CD4-positive, alpha-beta T cell treated with Interleukin-4 for 4 hours (primary cell): ENCODE measurements at places on chromosomes 5 and 9.
A peak's percentile ranks its signal among the peaks of the same experiment; 100 is the strongest.

GRCh38 chr5:167553511-167553910 lies 737.9 kb upstream of the WWC1 start:
- no peak for DNase-seq

DNA sequence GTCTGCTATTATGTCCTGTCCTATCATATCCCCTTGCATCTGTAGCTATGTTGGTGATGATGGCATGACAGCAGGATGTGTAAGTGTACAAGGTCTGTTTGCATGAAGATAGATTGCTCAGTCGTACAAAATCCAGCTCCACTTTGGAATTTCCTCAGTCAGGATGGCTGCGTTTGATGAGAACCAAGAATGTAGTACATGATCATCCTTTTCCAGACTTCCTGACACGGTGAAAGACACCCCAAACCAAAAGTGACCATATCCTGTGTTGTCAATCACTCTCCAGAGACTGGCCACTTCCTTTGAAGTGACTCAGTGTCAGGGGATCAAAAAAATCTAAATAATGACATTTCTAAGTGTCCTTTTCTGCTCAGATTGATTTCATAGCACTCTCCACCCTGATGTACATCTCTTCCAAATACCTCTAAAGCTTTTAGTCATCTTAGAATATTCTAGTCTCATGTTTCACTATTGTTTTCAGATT lies 213.4 kb downstream of the PLK2 start:
- no peak for DNase-seq

DNA sequence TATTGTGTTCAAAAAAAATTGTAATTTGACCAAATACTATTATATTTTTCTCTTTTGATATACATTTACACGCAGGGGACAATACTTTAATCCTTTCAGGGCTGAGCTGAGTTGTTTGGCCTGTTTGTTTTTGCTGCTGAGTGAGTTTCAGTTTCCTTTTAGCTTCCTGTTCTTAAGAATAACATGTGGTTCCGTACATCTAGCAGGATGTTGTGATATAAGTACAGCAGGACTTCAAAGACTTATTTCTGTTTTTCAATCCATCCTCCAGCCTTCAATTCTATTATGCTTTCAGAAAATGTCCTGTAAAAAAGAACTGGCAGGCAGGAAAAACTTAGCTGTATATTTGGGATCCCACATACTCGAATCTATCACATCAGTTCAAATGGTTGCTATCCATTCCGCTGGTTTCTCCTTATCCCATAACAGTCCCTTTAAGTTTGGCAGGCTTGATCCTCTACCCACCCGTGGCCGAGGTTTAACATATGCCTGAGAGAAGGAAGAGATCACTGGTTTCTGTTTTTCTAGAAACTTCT lies 1037.3 kb upstream of the ACO1 start:
- peak; percentile 90 for DNase-seq

DNA sequence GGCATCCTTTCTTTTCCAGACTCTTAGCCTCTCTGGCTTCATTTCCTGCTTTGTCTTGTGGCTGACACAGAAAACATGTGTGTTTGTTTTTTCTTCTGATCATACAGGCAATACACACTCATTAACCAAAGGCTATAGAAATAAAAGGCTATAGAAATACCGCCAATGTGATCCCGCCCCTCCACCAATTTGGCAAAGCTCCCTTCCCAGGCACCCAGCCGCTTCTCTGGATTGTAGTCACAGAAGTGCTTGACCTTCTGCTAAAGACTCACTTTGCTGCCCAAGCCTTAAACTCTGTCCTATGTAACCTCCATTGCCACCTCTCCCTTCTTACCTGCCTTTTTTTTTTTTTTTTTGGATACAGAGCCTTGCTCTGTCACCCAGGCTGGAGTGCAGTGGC lies 5.3 kb downstream of the TXNDC15 start:
- no peak for DNase-seq

- DNase-seq = no peak
These were observed 38.8 kb upstream of the ANKRD33B start for GRCh38 chr5:10525124-10525495.

DNA sequence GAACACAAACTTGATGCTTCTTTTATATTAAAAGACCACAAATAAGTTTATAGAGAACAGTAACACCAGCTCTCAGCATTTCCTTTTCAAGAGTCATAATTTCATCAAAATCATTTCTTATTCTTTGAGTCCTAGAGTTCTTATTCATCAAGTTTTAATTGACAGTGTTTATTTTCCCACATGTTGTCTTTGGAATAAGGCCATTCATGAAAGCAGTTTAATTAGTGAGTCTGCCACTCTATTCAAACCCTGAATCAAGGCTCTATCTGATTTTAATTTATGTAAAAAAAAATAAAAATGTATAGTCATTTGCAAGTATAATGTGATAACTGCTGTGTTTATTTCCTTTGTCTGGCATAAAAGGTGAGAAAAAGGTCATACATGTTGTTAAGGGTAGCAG lies 176.7 kb downstream of the PARP8 start:
- no peak for DNase-seq

- peak; percentile 12 for DNase-seq
These were observed 57.0 kb downstream of the SECISBP2 start for GRCh38 chr9:89375191-89375760.

- DNase-seq = no peak
These were observed 937 bp downstream of the TMOD1 start for GRCh38 chr9:97502222-97502983.

- no peak for DNase-seq
These were observed 61.2 kb upstream of the ALDH1A1 start for GRCh38 chr9:73014011-73014410.

GRCh38 chr5:108398964-108399363 lies 17.1 kb upstream of the FBXL17 start:
- no peak for DNase-seq

DNA sequence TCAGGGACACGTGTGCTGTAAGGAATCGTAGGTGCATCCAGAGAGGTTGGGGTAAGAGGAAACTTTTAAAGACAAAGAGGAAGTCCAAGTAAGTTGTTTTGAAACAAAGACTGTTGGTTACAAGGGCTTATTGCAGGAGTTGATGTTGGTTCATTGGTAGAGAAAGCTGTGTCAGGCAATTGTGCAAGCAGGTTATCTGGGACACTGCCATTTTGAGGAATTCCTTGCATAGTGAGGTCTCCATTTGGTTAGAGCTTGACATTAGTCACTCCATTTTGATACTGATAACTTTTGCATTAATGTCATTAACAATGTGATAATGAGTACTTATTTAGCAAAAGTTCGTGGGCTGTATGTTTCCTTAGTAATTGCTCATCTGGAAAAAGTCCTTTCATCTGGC lies 24.9 kb downstream of the CNOT6 start:
- DNase-seq = no peak

GRCh38 chr5:54876-55569 lies 36.9 kb upstream of the PLEKHG4B start:
- DNase-seq = no peak

- no peak for DNase-seq
These were observed 4.9 kb upstream of the FYB1 start for GRCh38 chr5:39224196-39224761.

GRCh38 chr5:23234197-23234596 lies 273.2 kb upstream of the PRDM9 start:
- no peak for DNase-seq

DNA sequence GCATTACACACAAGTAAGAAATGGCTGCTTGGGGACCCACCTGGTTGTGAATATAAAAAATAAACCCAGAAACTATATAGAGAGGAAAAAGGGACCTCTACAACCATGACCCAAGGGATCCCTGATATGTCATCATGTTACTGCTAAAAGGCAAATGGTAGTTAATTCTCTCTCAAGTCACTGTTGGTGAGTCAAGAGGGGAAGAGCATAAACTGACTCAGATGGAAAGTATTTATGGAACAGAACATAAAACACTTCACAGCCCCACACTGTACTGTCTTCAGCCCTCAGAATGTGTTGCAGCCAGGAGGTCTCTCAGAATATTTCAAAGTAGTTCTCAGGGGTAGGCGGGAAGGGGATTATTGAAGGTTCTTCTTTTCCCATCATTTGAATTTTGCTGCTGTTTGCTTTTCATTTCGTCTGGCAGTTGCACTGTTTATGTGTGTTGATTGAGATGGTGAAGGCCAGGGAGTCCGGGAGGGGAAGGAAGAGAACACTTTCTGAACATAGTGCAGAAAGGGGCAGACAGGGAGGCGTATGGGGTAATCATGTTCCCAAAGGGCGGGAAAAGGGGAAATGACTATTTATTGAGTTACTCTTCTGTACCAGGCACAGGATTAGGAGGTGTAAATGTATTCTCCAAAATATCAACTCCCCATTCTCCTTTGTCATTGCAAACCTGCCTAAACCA lies 85.5 kb downstream of the TEK start:
- DNase-seq = no peak

DNA sequence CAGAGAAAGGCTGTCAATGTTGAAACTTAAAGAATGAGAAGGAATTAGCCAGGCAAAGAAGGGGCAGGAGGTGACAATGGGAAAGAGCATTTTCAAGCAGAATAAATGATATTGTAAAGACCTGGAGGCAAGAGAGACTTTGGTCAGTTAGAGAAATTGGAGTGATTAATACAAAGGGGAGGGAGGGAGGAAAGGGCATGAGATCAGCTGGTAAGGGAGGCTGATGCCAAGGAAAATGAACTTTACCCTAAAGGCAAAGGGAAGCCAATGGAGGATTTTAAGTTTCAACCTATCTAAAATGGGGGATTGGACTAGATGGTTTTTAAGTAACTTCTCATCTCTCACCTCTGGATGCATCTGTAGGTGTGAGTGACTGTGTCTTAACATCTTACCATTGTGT lies 23.3 kb downstream of the C5 start:
- DNase-seq = no peak

DNA sequence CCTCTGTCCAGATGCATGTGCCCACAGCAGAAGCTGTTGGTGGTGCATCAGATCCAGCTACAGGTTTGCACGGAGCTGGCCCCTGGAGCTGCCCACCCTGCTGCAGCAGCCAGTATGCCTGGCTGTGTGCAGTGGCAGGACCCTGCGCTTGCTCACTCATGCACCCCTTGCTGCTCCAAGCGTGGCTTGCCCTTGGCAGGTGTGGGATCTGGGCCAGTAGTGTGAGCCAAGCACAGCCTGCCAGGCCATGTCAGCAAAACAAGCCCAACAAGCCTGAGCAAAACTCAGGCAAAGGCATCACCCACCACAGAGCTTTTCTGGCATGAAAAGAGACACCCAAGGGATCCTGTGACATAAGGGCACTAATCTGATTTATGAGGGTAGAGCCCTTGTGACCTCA lies 18.3 kb upstream of the ECPAS start:
- no peak for DNase-seq

GRCh38 chr9:31608416-31608815 lies 776.0 kb upstream of the ACO1 start:
- no peak for DNase-seq

DNA sequence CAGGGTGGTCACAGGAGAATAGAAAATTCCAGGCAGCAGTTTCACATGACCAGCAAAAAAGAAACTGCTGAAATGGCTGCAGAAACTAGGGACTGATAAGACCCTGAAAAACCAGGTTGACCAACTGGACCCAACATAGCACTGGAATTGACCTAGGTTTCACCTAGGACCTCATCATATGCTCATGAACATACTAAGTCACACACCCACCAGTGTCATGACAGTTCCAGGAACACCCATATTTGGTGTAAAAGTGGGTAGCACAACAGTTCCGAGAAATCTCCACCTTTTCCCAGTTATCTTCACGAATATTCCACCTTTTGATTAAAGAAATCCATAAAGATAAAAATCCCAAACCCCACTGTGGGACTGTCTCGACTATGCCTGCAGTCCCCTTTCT lies 182.2 kb downstream of the AGTPBP1 start:
- no peak for DNase-seq

DNA sequence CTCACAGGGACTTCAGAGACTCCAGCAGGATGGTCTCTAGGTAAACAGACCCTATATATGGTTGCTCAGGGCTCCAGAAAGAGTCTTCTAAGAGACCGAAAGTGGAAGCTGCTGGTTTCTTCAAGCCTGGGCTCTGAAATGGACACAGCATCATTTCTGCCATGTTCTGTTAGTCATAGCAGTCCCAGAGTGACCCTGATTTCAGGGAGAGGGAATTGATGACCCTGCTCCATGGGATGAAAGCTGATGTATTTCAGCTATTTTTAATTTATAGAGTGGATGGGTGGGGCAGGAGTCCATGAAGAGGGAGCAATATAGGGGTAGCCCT lies 135.3 kb downstream of the FBXL7 start:
- no peak for DNase-seq

GRCh38 chr5:178471711-178472110 lies 118.5 kb downstream of the COL23A1 start:
- no peak for DNase-seq

DNA sequence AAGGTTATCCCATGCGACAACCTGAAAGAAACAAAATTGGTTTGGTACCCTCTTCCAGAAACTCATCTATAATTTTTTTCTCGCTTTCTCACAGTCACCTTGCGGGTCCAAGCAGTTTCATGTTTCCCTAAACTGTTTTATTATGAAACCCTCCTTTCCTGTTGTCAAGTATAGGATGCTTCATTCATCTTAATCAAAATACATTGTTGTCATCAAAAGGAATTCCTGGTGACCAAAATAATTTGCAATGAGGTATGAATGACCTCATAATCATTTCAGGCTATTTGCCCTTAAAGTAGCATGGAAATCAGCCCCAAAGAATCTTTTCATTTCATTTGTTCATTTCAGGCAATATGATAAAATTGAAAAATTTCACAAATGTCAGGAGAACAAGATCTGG lies 503.0 kb downstream of the SPATA31D1 start:
- no peak for DNase-seq

DNA sequence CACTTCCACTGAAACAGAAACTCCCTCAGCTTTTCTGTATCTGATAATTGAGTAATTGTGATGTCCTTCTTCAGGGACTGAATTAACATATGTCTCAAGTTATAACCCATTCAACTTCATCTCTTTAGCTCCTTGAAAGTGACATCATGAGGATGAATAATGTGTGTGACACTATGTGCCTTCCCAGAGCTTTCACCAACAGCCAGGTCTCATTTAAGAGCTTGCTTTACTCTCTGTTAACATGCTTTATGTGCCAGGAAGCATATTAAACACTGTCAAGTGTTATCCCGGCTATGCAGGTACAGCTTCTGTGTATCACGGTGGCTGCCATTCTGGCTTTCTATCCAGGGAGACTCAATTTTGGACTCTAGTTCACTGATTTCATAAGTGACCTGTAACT lies 799.9 kb downstream of the CDH12 start:
- no peak for DNase-seq
